ENCODE measurements at places on chromosomes 13 and 19. TPM values are rescaled to one million over a fixed set of nuclear protein-coding genes. Genes with fewer than 3 reads are reported as not detected.

CEACAM20 gene
- polyA plus RNA-seq = not detected

GPR4 gene
- 24.8 TPM for polyA plus RNA-seq

MYO1F gene
- 2.4 TPM for polyA plus RNA-seq

SLC10A2 gene
- polyA plus RNA-seq = not detected

ZNF793 gene
- 3.3 TPM for polyA plus RNA-seq

CAMSAP3 gene
- polyA plus RNA-seq = 37.7 TPM

TINCR gene
- polyA plus RNA-seq = 1.7 TPM

FRY gene
- 19.4 TPM for polyA plus RNA-seq

ZNF418 gene
- polyA plus RNA-seq = 1.5 TPM

LRRC25 gene
- 0.83 TPM for polyA plus RNA-seq

KLK14 gene
- polyA plus RNA-seq = 0.70 TPM

PEAK3 gene
- polyA plus RNA-seq = not detected

IGFL1 gene
- polyA plus RNA-seq = not detected

IFNL4 gene
- not detected for polyA plus RNA-seq

Data from brain (organoid and tissue), 16 donors.